ENCODE measurements at places on chromosomes 12 and 14.

- DNase-seq, result no peak
Measured at GRCh38 chr14:54738009-54738408, 164.6 kb downstream of the GCH1 start.

GRCh38 chr14:106619606-106620005, 1093.2 kb downstream of the TMEM121 start:
- DNase-seq, result no peak

DNA sequence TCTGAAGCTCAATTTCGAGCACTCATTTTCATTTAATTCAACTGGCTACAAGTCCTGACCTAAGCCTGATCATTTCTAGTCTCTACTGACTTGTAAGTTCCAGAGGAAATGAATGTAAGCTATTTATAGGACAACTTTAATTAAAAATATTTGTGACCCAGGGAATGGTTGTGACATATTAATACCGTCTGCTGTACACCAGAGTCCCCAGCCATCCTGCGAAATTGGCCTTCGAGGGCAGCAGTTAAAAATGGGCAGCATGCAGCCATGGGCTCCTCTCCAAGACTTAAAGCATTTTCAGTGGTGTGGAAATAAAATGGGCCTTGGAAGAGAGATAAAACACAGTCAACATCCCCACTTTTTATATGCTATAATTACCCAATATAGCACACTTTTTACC, 30.7 kb upstream of the OVCH1 start:
- no peak for DNase-seq

DNA sequence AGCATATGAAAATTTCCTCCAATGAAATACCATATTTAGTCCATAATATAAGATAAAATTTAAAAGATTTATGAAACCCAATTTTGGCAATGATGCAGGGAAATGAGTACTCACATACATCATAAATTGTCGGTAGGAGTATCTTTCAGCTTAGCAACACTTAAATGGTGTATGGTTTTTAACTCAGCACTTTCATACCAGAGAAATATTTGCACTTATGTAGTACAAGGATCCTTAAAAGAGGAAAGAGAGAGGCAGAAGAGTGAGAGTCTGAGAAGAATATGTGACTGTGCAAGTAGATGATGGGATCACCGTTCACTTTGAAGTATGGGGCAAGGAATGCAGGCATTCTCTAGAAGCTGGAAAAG, 379.3 kb upstream of the DCN start:
- no peak for DNase-seq

DNA sequence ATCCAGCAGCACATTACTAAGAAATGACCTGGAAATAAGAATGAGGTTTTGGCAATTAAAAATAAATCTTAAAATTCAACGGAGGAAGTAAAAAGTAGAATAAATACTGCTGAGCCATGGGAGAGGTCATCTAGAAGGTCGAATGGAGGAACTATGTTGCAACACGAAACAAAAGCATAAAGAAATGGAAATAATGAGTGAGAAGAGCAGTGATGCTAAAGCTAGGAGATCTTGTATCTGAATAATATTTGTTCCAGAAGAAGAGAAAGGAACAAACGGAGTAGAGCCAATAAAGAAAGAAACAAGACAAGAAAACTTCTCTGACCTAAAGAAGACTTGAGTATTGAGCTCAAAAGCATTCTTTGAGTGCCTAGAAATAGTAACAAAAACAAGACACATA, 6.6 kb upstream of the KRT7 start:
- no peak for DNase-seq

- no peak for DNase-seq
Measured at GRCh38 chr12:26018926-26019325, 60.4 kb downstream of the RASSF8 start.

- no peak for DNase-seq
Measured at GRCh38 chr12:89650239-89650638, 58.4 kb downstream of the ATP2B1 start.

GRCh38 chr12:122117979-122118378, 39.4 kb downstream of the MLXIP start:
- DNase-seq, result no peak

- DNase-seq, result no peak
Measured at GRCh38 chr12:113043240-113043639, 13.3 kb upstream of the DTX1 start.

DNA sequence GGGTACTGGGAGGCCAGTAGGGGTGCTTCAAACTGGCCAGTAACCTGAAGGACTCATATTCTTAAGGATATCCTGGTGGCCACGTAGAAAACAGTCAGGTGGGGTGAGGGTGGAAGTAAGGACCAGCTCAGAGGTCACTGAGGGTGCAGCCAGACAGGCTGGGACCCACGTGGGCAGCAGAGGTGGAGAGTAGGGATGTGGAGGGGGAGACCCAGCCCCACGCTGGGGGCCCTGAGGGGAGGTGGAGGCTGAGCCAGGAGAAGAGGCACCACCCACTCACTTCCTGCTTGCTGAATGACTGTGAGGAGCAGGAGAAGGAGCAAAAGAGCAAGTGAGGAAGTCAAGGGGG, 12.6 kb upstream of the SERPINA3 start:
- no peak for DNase-seq

GRCh38 chr14:79986251-79986650, 225.1 kb downstream of the DIO2 start:
- no peak for DNase-seq

GRCh38 chr12:118345355-118345754, 27.4 kb downstream of the TAOK3 start:
- DNase-seq, result no peak

DNA sequence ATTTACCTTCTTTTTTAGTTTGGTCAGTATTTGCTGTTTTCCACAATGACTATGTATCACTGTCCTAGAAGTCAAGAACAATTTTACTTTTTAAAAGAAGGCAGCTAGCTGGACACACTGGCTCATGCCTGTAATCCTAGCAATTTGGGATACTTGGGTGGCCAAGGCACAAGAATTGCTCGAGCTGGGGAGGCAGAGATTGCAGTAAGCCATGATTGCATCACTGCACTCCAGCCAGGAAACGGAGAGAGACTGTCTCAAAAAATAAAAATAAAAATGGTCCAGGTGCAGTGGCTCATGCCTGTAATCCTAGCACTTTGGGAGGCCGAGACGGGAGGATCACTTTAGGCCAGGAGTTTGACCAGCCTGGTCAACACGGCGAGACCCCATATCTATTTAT, 28.3 kb downstream of the MDM1 start:
- no peak for DNase-seq

DNA sequence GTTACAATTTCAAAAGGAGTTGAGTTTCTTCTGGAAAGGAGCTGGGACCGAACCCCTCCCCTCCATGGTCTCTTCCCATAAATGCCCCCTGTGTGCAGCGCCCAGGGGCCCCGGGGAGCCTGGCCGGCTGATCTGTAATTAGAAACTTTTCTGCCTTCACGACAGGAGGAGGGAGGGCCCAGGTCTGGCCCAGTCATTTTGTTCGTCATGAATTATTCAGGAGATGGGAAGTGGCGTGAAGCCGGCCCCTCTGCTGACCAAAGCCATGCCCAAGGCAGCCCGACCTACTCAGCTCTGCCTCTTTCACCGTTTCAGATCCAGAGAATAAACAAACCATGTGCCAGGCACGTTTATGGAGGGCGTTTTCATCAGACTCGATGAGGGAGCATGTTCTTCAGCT, 33.3 kb upstream of the MSI1 start:
- DNase-seq, result no peak

DNA sequence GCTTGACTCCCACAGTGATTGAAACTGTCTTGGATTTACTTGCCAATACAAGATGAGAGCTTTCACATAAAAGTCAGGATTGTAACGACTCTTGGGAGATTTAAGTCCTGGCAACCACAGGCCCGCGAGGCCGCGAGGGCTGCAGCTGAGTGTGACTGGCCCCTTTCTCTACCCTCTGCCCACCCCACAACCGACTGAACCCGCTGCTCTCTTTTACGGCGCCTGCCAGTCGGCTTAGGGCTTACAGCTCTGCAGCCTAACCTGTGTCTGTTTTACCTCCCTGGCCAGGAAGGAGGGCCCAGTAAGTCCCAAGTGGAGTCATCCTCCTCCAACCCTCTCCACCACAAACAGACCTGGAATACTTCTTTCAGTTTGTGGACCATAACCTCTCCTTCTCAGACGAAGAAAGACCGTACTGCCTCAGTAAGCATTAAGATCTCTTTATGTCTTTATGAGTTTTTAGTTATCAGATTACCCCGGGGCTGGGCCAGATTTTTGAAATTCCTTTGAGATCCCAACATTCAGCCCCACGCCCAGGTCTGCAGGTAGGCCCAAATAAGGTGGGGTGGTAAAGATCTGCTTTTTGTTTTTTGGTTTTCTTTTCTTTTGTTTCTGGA, 12.6 kb upstream of the TIGAR start:
- DNase-seq, result no peak

DNA sequence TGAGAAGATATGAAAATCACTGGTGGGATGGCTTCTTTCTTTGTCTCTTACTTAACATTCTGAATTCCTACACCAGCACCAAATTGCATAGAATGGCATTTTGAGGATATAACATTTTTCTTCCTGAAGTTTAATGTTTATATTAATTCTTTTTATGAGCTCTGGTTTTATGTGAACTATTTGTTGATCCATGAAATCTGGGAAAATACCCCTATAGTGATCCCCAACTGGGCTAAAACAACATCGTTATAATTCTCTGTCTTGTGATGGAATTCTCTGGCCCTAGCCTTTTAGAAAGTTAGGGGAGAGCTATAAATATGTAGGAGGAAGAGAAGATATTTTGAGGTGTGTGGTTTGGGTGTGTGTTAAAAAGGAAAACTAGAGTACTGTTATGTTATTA, 29.2 kb downstream of the PELI2 start:
- DNase-seq, result no peak

DNA sequence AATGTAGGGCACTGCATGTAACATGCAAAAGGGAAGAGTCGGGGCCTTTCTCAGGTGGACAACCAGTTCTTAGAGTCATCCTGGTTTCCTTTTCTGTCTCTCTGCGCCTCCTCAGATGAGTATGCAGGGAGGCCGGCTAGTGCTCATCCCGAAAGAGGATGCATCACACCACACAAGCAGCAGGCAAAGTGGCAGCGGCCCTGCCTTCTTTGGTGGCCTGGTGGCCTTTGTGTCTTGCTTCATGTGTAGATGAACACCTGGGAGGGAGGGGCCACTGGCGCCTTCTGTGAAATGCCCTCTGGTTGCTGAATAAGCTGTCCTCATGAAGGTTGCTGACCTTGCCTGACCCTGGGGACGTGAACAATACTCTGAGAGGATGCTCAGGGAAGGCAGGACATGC, 18.0 kb downstream of the SLC24A4 start:
- DNase-seq, result no peak

DNA sequence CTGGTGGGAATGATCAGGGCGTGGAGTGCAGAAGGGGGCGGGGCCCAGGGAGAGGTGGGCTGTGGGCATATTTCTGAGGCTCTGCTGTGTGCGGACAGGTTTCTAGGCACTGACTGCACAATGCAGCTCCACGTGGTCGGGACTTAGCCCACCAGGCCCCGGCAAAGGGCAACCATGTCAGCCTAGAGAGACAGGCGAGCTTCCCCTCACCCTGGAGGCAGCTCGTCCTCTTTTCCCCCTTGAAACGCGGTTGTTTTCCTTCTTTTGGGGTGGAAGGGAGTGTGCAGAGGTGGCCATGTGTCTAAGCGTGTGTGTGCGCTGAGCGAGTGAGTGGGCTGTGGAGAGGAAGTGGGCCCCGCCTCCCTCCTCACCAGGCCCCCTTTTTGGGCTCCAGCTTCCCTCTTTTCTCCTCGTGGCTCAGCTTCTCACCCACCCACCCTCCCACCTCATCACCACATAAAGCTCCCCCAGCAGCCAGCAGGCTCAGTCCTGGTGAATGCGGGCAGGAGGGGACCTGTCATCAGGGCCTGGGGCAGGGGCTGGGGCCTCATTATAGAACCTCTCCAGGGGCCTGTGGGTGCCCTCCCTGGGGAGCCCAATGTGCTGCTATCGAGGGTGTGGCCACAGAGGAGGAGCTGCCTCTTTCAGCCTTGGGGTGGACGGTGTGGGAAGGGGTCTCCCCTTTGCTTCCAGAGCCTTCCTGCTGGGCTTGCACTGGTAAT, 22.0 kb downstream of the LRTM2 start:
- no peak for DNase-seq

GRCh38 chr14:105492031-105492970, 1.3 kb downstream of the TEDC1 start:
- DNase-seq, result no peak

GRCh38 chr12:5200278-5201087, 156.8 kb downstream of the KCNA5 start:
- DNase-seq, result no peak

DNA sequence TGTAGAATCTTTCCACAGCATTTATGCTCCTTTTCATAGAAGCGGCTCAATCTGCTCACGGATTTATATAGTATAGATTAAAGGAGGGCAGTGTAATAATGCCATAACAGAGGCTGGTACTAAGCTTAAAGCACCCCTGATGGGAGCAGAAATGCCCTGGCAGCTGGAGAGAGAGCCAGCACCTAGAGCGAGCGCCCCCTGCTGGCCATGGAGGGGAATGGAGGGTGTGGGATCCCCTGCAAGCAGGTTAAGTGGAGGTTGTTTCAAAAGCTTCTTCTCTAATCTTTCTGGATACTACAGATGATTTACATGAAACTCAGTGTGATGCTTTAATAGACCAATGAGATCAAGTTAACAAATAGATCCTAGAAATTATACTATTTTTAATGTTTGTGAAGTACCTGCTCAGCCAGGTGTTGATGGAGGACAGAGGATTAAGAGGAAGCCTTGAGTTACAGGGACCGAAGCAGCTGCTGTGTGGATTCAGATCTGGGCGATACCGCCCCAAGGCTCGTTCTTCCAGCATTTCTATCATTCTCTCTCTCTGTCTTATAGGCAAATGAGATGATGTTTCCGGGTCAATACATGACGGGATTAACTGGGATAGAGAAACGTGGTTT, 1519.3 kb upstream of the TMEM132C start:
- peak; percentile 26 for DNase-seq

DNA sequence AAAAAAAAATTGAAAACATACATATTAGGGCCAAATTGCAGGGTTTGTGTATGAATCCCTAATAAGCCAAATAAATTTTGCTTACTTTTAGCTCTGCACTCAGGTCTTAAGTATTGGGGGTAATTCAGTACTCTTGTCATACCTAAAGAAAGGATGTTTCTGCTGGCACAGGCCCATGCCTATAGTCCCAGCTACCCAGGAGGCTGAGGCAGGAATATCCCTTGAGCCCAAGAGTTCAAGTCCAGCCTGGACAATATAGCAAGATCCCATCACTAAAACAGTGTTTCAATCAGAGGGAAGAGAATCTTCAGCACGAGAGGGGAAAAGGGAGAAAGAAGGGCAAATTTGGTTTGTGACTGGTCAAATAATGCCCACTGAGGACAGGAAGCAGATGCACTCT, 3.4 kb upstream of the GPR19 start:
- DNase-seq, result no peak

DNA sequence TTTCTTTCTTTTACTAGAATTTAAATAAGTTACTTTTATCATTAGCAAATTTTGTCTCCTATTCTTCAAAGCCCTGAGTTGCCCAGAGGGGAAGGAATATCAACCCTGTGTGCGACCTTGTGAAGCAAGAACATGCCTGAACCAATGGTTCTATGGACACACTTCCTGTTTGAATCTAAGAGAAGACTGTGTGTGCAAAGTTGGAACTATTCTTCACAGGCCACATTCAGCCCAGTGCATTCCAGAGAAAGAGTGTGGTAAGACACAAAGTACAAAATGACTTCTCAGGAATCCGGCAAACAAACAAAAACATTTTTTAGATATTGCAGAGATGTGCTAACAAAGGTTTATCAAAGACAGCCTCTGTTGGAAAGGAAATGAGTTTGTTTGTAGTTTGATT, 90.8 kb upstream of the PTPRQ start:
- DNase-seq, result no peak
